ENCODE measurements at places on chromosomes 1 and 21.

DNA sequence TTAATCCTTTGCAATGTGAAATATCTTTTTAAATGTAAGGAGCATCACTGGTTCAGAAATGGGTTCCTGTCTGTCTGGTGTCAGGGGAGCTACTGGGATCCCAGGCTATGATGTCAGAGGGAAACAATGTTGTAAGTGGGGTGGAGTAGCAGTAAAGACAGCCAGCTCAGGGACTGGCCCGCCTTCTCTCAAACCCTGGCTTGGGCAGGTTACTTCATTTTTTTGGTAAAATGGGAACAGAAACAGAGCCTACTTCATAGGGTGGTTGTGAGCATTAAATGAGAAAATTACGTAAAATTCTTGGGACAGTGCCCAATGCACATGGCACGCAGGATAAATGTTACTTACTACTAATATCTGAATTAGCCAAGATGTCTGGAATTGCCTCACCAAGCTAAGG is 30.7 kb upstream of the IL20 start:
- DNase-seq, result no peak

DNA sequence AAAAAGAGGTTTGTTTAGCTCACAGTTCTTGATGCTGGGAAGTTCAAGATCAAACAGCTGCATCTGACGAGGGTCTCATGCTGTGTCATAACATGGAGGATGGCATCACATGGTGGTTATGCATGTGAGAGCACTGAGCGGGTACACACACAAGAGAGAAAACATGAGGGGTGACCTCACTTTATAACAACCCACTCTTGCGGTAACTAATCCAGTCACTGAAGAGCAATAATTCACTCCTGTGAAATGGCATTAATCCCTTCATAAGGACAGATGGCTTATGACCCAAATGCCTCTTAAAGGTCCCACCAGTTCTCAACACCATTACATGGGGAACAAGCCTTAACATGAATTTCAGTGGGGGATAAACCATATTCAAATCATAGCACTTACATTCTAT is 23.2 kb upstream of the CHIT1 start:
- no peak for DNase-seq

GRCh38 chr1:30764396-30764795 is 6.8 kb upstream of the LAPTM5 start:
- DNase-seq, result no peak

- no peak for DNase-seq
Measured at GRCh38 chr1:151175041-151175741, 590 bp downstream of the TMOD4 start.

DNA sequence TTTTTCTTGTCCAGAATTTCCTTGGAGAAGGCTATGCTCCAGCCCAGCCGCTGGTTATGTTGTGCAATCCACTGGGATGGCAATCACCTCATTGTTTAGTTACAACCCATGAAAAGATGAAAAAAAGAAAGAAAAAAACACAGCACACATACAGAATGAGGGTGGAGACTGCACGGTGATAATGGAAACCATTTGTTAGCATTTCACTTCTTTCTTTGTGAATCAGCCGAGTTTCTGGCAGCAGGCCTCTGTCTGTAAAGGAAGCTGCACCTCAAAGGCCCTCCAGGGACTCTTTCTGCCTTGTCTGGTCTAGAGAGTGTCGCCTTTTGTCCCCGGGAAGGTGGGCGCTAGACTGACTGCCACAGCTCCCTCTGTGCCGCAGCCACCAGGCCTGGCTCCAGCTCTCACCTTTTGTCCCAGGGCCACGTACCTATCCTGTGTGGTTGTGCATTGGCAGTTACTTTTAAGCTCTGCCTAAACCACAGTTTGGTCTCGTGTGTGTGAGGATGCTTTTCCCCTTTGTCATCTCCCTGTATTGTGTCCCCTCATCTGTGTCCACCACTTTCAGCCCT is 35.6 kb downstream of the NGF start:
- no peak for DNase-seq

DNA sequence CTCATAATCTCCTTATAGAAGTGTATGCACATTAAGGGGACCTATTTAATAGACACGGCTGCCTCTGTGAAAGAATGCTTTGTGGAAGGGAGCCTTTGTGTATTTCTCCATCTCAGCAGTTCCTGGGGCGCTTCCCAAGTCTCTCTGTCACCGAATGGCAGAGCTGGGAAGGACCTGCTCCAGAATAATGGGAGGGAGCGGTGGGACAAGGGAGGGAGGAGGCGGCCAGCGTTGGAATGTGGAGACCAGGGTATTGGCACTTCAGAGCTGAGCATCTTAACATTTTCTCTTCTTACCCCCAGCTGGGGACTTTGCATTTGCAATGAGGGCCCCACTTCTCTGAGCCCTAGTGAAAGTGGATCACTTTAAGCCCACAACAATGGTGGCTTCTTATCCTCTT is 23.9 kb downstream of the CACHD1 start:
- DNase-seq, result no peak

- DNase-seq, result no peak
Measured at GRCh38 chr21:44880405-44881197, 7.1 kb upstream of the PTTG1IP start.

DNA sequence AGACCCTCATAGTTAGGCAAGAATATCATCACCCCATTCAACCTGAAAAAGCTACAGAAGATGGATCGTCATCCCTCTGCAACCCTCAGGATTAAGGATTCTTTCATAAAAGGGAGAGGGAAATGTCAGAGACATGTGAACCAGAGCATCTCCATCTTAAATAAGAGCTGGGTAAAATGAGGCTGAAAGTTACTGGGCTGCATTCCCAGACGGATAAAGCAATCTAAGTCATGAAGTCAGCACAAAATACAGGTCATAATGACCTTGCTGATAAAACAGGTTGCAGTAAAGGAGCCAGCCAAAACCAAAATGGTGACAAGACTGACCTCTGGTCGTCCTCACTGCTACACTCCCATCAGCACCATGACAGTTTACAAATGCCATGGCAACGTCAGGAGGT is 22.6 kb downstream of the PRDX6 start:
- no peak for DNase-seq

- no peak for DNase-seq
Measured at GRCh38 chr1:229109320-229109761, 161.6 kb upstream of the RAB4A start.

GRCh38 chr1:174077749-174078490 is 55.8 kb upstream of the RC3H1 start:
- no peak for DNase-seq

DNA sequence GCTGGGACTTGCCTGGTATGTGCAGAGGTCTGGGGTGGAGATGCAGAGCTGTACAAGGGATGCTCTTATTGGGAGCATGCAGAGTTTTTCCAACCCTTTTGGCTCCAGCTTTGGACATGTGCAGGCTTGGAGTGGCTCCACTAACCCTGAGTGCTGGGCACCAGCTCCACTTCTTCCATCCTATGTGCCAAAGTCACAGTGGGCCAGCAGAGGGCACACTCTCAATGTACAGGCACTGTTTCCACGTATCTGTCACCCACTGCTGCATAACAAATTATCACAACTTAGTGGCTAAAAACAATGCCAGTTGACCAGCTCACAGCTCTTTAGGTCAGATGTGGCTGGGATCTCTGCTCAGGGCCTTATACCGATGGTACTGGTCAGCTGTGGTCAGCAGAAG is 631.8 kb downstream of the AJAP1 start:
- peak; percentile 54 for DNase-seq
